ENCODE measurements at places on chromosomes 7 and 10.

DNA sequence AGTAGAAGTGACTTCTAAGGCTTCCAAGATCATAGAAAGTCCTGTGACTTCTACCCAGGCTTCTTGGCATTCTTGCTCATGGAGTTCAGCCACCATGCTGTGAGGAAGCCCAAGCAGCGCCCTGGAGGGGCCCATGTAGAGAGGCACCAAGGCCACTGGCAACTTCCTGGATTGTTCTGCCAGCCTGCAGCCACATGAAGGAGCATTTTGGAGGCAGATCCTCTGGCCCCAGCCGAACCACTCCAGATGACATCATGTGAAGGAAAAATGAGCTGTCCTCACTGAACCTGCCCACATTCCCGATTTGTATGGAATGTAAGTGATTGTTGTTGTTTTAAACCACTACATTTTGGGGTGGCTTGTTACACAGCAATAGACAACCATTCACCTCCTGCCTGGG is 51.5 kb upstream of the MNX1 start:
- DNase-seq: no peak

GRCh38 chr7:48427671-48428070 is 256.4 kb downstream of the ABCA13 start:
- no peak for DNase-seq

DNA sequence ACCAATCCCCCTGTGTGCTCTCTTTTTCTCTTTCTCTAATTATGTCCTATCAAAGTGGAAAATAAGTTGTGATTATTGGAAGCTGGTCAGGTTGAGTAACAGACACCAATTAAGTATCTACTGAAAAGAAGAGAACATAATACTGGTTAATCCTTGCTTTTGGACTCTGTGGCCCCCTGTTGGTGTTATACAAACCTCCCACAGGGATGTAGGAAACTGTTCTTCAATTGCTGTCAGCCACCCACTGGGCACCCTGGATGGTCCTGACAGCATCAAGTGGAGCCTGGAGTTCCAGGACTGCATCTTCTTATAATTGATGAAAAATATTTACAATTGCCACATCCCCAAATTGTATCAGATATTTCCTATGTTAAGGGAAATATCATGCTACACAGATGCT is 939.7 kb downstream of the KCNMA1 start:
- DNase-seq: no peak

- no peak for DNase-seq
These were observed 22.4 kb downstream of the UBTD1 start for GRCh38 chr10:97520978-97521761.

GRCh38 chr7:89500084-89500483 is 654.2 kb upstream of the STEAP1 start:
- no peak for DNase-seq

- peak; percentile 8 for DNase-seq
These were observed 689.6 kb downstream of the NRG3 start for GRCh38 chr10:82564353-82565196.

GRCh38 chr10:79292891-79293746 is 54.1 kb upstream of the PPIF start:
- DNase-seq: no peak

DNA sequence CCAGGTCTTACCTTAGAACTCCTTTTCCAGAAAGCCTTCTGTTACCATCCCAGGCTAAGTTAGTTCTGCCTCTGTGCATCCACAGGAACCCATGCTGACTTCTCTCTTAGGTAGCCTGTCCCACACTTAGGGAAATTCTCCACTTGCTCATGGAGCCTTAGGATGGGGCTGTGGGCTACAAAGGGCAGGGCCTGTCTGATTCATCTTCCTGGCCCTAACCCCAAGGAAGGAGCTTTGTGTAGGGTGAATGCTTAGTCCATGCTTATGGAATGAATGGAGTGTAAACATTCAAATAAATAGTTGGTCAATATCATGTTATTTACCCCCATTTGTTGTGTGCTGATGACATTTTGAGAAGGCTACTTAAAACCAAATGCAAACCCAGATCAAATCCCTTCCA is 54.7 kb downstream of the EMX2 start:
- DNase-seq: no peak

GRCh38 chr10:79023240-79024162 is 45.3 kb upstream of the ZMIZ1 start:
- no peak for DNase-seq

GRCh38 chr7:105800849-105801534 is 75.4 kb downstream of the ATXN7L1 start:
- no peak for DNase-seq

- no peak for DNase-seq
These were observed 57.8 kb upstream of the CACNA2D1 start for GRCh38 chr7:82501346-82501745.

DNA sequence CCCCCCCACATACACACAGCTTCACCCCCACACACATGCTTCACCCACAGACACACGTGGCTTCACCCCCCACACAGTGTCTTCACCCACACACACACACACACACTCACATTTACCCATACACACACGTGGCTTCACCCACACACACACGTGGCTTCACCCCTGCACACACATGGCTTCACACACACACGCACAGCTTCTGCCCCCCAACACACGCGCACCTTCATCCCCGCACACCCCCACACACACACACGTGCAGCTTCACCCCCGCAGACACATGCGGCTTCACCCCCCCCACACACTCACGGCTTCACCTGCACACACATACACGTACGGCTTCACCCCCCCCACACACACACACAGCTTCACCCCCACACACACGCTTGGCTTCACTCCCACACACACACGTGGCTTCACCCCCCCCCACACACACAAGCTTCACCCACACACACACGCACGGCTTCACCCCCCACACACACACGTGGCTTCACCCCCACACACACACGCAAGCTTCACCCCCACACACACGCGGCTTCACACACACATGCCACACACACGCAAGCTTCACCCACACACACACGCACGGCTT is 82.4 kb downstream of the NKX6-2 start:
- no peak for DNase-seq

- DNase-seq: no peak
These were observed 79.9 kb upstream of the SLC26A5 start for GRCh38 chr7:103525937-103526336.

DNA sequence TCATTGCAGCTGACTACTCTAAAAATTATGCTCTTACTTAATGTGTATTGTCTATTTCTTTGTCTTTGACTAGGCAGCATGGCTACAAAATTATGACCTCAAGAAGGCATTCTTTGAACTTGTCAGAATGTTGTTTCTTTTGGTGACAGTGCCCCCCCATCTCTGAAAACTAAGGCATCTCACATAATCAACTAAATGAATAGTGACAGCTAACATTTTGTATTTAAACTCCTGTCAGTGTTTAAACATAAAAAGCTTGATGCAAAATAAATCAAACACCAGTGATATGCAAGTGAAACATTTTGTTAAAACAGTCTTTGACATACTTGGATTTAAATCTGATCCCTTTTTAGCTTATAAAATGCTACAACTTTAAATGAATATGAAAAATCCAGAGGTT is 233.5 kb downstream of the FOXP2 start:
- no peak for DNase-seq

DNA sequence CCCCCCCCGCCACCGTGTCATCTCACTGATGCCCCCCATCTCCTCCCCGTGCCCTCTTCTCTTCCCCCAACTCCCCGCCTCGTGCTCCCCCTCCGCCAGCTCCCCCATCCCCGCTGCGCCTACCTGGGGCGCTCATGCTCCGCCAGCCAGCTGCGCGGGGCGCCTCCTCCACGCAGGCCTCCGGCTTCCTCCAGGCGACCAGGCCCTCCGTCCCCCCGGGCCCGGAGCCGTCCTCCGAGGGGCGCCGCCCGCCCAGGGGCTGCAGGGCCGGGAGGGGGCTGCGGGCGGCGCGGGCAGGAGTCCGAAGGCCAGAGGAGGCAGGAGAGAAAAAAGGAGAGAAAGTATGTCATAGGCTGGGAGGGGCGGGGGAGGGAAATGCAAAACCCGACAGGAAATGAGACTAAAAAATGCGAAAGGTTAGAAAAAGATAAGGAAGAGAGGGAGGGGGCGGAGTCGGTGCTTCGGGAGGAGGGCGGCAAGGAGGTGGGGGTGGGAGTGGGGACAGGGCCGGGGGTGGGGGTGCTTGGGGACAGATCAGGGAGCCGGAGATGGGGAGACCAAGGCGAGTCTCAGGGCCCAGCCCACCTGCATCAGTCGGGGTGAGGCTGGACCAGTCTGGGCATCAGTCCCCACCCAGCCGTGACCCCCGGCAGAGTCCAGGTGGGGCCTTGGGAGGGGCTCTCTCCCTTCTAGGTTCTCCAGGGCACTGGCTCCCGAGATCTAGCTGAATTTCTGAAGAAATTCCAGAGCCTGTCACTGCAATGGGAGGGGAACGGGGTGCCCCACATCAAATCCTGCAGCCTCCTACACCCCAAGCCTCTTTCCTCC is at the start of gene CARD11:
TSS of gene CARD11 (minus strand) at position 324 of the 828 bp plus-strand sequence. CDS start 85,361 bp downstream, outside the sequence.
- no peak for DNase-seq

DNA sequence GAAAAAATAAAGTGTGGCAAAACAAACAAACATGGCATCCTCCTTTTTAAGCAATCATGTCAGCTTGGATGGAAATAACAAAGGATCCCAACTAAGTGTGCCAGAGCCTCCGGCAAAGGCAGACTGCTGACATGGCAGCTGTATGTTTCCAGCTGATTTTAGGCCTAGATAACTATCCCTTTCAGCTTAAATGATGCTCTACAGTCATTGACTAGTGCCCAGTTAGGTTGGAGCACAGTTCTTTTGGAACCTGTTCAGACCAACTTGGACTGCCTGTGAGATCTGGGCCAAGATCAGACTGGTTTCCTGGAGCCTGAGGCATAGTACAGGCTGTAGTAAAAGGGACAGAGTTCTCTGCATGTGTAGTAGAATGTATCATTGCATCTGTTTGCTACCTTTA is 128.7 kb downstream of the DYNC1I1 start:
- no peak for DNase-seq

- DNase-seq: no peak
These were observed 191.9 kb downstream of the ETV1 start for GRCh38 chr7:13797545-13797944.

DNA sequence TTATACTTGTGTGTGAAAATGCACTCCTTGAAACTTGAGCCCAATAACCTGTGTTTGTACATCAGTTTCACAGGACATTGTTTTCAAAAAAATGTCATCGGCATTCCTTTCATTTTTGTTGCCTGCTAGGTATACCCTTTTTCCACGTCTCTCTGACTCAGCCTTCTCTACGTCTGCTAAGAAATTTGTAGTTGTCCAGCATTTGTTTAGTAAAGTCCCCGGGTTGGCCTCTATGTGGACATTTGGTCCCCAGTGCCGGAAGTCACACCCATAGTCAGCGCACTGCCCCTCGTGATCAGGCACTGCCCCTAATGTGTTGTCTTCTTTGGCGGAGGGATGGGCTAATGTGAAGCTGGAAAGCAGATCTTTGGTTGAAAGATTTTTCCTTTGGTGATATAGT is 222.3 kb downstream of the LRMDA start:
- DNase-seq: no peak

Measured in NCI-H524 treated with DMSO at 0.1 percent for 48 hours (cell line).